ENCODE measurements at places on chromosomes 5 and 9.

DNA sequence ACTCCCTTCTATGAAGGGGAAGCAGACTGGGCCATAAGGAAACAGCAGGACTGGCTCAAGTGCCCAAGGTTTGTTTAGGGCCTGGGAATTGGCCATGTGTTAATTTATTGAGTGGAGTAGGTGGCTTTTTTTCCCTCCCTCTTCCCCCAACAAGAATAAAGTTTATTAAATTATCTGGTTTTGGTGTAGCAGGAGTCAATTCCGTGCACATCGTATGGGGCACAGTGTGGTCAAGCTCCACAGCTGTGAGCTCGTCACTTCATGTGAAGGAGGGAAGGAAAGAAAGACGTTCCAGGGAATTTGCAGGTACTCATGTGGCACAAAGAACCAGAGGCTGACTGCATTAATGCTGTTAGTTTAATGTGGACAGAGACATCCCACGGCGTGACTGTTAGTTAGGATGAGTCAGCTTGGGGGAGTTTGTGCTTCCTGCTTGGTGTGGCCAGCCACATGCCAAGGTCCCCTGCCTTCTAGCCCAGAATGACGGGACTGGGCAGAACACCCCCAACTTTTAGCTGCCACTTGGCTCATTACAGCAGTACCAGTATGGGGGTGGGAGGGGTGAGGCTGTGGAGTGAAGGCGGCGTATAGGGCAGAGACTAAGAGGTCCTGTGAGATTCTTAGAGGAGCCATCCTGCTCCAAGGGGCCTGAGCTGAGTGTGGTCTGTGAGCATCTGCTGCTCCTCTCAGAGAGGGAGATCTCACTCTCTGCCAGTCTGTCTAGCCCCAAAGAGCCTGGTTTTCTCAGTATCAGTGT, 33.2 kb downstream of the CSF1R start:
- no peak for DNase-seq

DNA sequence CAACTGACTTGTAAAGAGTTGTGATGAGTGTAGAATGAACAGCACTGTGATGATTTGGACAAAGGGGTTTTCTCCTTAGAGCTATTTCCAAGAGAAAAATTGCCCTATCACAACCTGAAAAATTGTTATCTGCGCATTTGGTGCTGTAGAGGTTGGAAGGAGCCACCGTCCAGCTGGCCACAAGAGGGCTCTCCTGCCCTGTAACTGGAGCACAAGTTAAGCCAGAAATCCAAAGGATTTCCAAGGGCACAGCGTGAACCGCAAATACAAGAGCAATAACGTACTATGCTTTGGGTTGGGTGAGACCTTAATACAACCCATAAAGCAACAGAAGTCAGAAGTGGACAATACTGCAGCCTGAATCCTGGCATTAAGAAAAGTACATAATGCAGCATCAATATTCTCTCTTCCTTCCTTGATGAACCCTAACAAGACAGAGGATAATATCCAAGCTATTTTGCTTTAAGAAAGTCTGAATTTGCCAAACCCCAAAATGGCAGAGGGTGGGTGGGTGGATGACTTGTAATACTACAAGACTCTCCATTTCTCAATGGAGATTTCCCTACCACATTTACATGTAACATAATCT, 56.8 kb upstream of the SMIM32 start:
- no peak for DNase-seq

DNA sequence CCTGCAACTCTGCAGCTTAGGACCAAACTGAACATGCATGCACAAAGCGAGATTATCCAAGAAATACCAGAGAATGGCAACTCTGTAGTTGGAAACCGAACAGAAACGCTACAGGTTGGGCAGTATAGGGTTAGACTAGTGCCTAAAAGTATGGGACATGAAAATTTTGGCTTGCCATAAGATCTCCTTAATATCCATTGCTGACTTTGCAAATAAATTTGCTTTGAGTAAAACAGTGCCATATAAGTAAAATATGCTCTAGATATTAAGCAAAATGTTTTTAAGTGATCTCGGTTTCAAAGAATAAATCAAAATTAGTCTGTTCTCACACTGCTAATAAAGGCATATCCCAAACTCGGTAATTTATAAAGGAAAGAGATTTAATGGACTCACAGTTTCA, 456.0 kb downstream of the PRDM9 start:
- no peak for DNase-seq

DNA sequence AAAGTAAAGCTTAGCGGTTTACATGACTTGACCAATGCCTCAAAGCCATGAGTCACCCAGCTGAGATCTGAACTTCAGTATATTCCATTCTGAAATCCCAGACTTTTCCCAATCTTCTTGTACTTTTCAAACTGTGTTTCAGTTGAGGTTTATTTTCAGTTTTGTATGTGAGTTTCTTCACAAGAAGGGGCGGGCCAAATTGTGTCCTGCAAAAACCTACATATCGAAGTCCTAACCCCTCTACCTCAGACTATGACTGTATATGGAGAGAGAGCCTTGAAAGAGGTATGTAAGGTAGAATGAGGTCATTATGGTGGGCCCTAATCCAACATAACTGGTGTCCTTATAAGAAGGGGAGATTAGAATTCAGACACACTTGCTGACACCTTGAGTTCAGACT, 666 bp upstream of the TLR4 start:
- no peak for DNase-seq

DNA sequence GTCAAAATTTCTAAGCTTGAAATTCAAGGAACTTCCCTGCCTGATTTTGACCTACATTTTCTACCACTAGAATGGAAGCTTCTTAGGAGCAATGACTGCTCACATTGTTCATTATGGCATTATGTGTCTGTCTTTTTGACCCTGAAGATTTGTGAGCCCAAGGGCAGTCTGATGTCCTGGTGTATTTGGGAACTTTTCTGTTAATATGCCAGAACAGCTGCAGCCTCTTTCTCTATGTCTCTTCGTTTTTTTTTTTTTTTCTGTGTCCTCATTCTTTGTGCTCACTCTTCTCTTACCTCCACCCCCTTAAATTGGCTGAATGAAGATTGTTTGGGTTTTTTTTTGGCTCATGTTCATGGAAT, 34.8 kb upstream of the TMC1 start:
- no peak for DNase-seq

DNA sequence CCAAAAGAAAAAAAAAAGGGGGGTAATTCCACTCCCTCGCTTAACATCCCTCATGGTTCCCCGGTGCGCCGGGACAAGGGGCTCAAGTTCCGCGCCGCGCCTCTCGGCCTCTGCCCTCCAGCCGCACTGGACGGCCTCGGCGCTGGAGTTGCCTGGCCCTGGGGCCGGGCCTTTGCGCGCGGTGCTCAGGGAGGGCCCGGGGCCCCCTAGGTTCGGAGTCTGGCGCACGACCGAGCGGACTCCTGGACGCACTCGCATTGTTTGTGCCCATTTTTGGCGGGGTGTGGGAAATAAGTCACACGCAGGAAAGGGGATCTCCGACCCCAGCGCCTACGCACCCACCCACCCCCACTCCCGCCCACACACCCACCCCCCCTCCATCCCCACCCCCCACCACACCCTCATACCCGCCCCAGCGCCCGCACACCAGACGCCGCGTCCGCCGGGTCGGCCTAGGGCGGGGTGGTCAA, 381 bp downstream of the MED22 start:
- DNase-seq: no peak

DNA sequence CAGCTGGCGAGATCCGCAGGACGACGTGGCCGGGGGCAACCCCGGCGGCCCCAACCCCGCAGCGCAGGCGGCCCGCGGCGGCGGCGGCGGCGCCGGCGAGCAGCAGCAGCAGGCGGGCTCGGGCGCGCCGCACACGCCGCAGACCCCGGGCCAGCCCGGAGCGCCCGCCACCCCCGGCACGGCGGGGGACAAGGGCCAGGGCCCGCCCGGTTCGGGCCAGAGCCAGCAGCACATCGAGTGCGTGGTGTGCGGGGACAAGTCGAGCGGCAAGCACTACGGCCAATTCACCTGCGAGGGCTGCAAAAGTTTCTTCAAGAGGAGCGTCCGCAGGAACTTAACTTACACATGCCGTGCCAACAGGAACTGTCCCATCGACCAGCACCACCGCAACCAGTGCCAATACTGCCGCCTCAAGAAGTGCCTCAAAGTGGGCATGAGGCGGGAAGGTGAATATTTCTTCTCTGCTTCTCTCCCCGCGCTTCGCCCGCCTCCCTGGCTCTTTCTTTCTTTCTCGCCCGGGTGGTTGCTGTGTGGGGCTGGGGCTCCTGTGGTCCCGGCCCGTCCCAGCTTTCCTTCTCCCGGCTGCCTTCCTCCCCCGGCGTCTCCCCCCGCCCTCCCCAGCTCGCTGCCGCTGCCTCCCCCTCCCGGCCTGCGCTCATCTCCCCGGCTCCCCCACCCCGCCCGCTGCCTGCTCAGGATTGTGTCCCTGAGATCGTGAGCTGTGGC, 2.2 kb downstream of the NR2F1 start:
- DNase-seq: no peak

- no peak for DNase-seq
These were observed 573.8 kb upstream of the CDH9 start for GRCh38 chr5:27612161-27612560.

DNA sequence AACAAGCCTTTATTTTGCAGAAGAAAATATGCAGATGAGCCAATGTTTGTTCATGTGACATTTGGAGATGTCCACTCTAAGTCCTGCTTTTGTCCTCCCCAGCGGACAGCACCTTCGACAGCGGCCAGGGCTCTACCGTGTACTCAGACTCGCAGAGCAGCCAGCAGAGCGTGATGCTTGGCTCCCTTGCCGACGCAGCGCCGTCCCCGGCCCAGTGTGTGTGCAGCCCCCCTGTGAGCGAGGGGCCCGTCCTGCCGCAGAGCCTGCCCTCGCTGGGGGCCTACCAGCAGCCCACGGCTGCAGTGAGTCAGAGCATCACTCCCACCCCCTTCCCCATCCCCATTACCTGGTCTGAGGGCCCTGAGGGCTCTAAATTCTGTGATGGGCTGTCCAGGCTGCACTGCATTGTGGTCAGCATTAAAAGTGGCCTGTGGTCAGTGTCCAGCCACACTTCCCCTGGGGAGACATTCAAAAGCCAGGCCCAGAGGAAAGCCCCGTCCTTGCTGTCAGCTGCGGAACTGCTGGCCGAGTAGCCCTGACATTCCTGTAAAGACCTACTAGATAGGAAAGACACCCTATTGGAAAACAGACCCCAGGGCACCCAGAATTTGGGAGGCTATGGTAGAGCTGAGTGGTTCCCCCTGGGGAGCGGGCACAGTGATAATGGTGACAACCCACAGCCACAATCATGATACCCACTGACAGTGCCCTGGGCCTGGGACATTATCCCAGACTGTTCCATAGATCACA, 69.0 kb downstream of the WNK2 start:
- no peak for DNase-seq

DNA sequence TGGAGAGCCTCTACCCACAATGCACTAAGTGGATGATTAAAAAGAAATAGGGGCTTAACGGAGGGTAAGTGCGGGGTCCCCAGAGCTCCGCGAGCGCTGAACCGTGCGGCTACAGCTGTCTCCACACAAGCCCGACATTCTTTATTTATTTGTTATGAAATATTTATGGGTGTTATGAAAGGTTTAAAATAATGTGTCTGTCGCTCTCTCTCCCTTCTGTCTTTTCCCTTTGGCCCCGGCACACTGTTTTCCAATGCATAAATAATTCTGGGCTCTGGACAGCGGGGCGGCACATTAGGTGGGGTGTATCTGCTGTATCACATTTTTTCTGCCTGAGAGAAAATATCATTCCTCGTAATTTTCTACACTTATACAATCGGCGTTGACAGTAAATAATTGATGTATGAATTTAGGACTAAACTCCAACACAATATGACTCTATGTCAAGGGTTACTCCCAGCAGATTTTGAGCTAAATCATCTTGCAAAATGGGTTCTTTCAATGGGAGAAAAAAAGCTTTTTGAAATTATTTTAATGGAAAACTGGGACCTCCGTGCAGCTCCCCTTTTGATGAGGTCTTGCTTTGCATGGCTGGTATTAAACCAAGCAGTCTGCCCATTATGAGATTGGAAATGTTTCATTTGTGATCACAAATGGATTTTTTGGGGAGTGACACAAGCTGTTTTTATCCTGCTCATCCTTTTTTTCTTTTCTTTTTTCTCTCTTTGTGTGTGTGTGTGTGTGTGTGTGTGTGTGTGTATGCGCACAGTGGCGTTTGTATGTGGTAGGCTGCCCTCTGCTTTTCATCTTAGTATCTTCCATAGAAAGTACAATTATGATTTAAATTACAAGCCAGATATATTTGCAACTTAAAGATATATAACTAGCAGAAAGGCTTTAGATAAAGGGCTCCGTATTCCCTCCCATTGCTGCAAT, 370.6 kb upstream of the IRX4 start:
- DNase-seq: no peak

DNA sequence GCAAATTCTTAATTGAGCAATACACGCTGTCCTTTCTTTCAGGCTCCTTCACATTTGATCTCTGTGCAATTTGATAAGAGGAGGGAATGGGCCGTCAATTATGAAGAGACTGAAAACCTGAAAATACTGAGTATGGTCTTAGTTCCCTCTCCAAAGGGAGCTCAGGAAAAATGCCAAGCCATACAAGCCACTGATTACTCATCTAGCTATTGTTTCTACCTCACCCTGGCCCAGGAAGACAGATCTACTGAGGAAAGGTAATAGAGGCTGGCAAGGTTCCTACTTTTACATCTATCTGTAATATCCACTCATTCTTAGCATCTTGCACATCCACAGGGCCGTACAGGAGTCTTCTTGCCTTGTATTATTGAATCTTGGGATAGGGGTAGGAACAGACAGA, 23.7 kb upstream of the TNC start:
- DNase-seq: no peak

DNA sequence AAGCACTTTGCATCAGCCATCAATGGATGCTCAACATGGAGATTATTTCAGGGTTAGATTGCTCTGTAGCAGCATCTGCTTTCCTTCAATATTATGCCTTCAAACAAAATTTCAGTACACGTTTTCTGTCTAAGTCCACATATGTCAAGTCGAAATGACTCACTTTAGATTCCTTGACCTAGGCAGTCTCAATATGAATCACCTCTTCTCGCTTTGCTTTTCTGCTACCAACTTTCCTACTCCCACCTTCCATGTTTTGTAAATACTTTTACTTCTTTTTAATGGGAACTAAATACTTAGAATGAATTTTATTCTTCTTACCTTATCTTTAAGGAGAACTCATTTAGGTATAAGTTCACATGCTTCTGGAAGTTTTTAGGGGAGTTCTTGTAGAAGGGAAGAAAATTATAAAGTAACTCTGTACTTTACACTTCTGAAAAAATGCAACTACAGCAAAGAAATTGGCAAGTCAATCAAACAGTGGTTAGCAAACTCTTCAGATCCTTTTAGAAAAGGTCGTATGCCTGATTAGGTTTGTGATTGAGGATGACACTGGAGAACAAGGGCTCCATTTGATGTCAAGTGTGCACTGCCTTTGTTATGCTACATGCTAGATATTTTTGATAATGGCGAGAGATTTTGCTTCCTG, 478.5 kb upstream of the SMARCA2 start:
- no peak for DNase-seq

DNA sequence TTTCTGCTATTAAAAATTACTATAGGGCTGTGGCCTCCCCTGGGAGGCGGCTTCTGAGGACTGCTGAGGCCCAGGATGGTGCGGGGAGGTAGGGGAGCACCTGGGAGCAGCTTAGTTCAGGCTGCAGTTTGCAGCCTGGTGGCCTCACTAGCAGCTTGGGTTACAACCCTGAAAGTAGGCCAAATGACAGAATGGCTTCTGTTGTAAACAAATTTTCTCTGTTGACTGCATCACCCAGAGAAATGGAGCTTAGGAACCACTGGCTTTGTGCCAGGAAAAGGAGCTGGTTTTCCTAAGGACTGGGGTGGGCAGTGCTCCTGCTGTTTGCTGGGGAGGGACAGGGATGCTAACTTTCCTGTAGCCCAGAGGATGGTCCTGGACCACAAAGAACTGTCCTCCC, 130.3 kb downstream of the ENTREP1 start:
- DNase-seq: no peak
